ENCODE measurements at places on chromosomes 1 and 21.

DNA sequence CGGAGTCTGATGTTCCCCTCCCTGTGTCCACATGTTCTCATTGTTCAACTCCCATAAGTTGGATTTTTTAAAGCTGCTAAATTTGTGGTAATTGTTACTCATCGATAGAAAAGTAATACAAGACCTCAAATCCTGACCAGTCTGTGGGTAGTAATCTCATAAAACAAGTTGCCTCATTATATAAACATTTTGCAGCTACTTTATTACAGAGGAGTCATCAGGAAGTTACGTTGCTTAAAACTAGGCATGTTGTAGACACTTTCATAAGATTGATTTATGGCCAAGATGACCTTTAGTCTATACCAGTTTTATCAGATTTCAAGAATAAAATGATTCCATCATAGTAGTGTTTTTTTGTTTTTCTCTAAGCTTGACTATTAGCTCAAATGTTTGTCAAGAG lies 208.8 kb downstream of the GIPC2 start:
- DNase-seq: peak; percentile 38

DNA sequence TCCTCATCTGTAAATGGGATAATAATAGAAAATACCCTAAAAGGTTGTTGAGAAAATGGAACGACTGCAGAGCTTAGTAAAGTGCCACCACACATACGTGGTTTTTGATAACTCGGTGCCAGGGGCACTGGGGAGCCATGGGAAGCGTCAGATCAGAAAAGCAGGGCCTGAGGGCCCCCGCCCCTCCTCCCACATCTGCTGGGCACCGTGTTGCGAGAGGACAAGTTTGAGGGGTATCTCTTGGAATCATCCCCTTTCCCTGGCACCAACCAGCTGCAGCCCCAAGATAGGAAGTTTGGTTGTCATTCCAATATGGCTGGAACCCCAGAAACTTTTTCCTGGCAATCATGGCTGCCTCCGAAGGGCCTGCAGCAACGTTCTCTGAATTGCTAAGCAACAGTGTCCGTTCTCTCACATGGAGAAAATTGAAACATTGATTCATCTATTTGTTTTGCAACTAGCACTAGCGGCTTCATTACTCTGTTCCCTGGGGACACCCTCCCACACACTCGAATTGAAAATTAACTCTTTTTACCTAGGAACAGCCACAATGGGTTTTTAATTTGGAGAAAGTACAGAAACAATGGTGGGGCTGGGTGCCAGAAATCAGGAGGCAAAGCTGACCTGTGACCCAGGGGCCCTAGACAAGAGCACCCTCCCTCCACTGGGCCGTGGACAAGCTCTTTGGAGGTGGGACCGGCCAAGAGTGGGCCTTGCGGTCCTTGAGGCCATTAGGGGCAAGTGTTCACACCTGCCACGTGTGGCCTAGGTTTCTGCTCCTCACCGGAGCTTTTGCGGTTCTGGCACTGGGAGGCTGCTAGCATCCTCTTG lies 190.0 kb upstream of the VAMP3 start:
- no peak for DNase-seq

- DNase-seq: no peak
Observed at GRCh38 chr1:32816676-32817158, 441 bp downstream of the YARS1 start.

GRCh38 chr1:157234705-157235273 lies 96.6 kb upstream of the ETV3 start:
- DNase-seq: no peak

DNA sequence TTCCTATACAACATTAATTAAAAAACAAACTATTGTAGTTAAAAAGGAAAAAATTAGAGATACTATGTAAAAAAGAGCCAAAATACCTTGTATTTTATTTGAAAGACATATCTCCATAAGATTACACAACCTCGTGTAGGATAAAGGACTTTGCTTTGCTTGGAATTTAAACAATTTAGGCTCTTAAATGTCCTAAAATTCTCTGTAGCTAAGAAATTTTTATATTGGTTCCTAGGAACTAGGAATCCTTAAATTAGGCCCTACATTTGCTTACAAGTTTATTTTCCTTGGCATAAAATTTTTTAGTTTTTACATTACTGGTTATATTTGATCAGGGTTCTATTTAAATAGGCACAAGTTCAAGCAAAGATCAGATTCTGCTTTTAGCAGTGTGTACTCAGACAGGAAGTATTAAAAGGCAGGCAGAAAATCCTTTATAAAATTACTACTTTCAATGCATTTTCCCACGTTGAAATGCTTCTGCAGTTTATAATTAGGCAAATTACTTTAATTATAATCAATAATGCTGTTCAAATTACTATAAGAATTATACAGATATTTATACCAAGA lies 3.4 kb upstream of the ANGPTL3 start:
- DNase-seq: no peak

GRCh38 chr1:100927276-100927675 lies 31.4 kb downstream of the SLC30A7 start:
- no peak for DNase-seq

- DNase-seq: peak; percentile 75
Observed at GRCh38 chr1:9115351-9116205, 13.3 kb downstream of the GPR157 start.

- no peak for DNase-seq
Observed at GRCh38 chr1:202836623-202837403, 26.1 kb downstream of the PCAT6 start.

Data from HFF-Myc (cell line).